Activated CD4-positive, alpha-beta memory T cell treated with anti-CD3 and anti-CD28 coated beads, Interleukin-2, amount 10 ng/mL, durations not matched to agents 7 days and 5 days (primary cell): ENCODE measurements at places on chromosomes 5 and 9.

- DNase-seq, result peak; percentile 25
Observed at GRCh38 chr5:115379622-115380344, 83.3 kb upstream of the CCDC112 start.

- no peak for DNase-seq
Observed at GRCh38 chr5:120638449-120638848, 174.3 kb downstream of the PRR16 start.

- DNase-seq, result no peak
Observed at GRCh38 chr9:91001146-91001611, 199.6 kb downstream of the SYK start.

GRCh38 chr9:98902516-98902915 lies 41.2 kb upstream of the COL15A1 start:
- DNase-seq, result no peak

DNA sequence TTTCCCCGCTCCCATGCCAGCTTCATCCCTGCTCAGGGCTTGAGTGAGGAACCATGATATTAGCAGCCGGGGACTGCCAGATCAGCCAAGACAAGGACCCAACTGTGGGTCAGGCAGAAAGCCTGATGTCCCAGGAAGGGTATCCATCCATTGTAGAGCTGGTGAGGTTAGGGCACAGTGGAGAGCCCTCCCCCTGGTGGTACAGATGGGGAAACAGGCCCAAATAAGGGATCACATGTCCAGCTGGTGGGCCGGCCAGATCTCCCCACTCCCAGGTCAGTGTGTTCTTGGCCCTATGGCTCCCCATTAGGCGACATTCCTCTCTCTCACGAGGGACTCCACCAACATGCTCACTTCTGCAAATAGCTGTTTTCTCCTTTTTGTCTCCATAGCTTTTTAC lies 9.0 kb downstream of the CDX1 start:
- no peak for DNase-seq

DNA sequence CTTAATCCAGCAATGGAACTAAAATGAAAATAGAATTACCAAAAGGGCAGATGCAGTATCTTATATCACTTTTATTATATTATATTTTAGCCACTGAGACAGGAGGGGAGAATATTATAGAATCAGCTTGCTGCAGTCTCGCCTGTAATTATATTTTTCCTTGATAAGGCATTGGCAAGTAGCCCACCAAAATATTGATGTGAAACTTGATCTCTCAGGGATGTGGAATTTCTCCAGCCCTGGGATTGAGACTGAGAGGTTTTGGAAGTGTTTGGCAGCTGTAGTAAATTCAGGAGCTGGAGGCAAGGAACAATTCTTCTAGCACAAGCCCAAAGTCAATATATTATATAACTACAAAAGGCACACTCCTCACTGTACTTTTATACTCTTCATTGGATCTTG lies 142.1 kb upstream of the ADAMTSL1 start:
- DNase-seq, result no peak

DNA sequence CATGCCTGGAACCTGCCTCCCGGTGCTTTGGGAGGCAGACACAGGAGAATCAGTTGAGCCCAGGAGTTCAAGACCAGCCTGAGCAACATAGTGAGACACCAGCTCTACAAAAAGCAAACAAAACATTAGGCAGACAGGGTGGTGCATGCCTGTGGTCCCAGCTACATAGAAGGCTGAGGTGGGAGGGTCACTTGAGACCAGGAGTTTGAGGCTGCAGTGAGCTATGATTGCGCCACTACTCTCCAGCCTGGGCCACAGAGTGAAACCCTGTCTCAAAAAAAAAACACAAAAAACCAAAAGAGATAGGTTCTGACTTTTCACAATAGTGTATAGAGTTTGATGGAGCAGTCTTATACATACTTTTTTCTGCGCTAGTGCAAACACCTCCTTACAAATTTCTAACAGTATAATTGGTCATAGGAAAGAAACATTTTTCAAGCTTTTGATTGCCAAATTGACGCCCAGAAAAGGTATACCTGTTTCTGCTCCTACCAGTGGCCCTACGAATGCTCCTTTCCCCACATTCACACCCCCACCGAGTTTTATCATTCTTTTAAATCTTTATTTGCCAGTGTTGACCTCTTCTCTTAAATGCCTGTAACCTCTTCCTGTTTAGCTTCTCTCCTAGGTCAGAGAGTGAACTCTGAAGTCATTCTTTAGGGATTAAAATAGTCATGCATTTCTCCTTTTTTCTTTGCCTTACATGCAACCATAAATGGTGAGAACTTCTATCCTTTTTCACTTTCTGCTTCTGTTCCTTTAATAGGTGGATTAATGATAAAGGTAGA lies 7.5 kb downstream of the DOCK8 start:
- DNase-seq, result peak; percentile 59

DNA sequence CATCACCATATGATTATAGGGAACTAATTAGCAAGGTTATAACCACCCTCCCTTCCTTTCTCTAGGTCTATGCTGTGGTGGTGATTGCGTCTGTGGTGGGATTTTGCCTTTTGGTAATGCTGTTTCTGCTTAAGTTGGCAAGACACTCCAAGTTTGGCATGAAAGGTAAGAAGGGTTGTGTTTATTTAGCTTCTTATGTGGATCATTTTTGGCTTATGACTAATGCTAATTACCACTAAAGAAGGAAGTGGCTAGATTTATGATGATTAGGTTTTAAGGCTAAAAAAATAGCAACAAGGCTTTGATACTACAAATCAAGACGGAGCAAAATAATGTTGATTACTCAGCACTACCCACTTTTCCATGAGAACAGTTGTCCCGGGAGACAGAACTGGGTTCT lies 82.4 kb downstream of the NTRK2 start:
- peak; percentile 44 for DNase-seq

- no peak for DNase-seq
Observed at GRCh38 chr9:98971168-98971914, 27.6 kb downstream of the COL15A1 start.

DNA sequence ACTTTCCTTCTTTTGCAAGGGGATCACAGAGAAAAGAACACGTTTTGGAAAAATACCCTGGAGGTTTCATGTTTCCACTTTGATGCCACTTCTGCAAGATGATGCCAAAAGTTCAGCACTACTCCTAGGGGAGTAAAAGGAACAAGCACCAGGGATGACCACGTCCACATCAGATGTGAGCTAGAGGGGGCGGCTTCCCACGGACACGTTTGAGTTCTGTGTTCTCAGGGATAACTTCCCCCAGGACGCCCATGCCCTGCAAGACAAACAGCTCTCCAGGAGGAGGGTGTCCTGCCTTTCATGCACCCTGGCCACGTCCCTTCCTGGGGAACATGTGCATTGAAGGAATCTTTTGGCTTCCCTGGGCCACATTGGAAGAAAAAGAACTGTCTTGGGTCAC lies 66.6 kb upstream of the TRIO start:
- DNase-seq, result no peak

DNA sequence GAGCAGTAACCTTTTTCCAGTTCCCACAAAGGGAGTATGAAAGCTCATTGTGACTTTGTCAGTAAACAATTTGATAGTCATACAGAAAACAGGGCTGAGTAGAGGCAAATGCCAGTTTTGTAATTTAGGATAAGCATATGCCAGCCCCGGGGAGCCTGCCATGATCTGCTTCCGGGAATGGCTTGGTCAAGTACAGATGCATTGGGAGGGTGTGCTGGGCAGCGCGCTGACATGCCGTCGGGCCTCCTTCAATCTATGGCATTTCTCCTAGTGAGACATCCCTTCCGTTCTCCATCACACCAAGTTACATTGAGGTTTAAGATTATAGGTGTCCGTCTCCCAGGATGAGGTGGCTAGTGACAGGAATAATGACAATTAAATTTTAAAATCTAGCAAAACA lies 48.6 kb downstream of the GNA14 start:
- DNase-seq, result no peak

DNA sequence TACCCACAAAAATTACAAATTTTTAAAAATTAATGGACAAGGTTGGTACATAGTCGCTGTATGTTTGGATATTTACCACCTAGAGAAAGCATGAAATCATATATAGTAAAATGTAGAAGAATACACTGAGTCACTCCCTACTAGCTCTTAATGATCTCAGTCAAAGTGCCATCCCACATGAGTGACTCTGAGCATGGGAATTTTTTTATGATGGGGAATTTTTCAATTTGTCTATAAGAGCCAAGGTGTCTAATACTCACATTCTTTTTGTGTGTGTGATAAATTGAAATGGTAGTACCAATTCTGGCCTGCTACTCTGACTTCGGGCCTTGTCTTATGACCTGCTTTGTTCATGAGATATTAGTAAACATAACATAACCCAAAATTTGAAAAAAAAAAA lies 483.2 kb downstream of the CDH10 start:
- DNase-seq, result no peak

DNA sequence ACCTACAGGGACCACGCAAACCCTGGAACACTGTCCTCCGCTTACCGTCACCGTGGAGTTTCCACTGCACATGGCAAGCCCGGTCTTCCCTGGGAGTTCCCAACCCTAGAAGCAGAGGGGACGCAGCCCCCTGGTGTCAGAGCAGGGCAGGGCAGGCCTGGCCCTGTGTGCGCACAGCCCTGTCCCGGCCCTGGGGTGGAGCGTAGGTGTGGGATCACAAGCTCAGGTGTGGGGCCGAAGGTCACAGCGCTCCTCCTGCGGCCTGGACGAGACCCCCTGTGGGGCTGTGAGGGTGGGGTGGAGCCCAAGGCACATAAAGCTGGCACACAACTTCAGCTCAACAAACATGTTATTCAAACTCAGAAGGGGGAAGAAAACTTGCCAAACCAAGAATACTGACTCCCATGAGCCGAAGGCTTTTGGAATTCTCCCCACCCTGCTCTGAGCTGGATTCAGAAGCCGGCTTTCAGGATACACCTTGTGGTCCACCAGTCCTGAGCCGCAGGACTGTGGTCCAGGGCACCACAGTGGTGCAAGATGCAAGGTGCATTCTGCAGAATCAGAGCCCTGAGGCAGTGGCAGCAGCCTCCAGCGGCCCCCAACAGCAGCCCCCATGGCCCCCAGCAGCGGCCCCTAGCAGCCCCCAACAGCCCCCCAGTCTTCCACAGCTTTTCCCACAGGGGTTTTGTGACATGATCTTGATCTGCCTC lies 11.8 kb upstream of the EXOC3 start:
- DNase-seq, result peak; percentile 48

DNA sequence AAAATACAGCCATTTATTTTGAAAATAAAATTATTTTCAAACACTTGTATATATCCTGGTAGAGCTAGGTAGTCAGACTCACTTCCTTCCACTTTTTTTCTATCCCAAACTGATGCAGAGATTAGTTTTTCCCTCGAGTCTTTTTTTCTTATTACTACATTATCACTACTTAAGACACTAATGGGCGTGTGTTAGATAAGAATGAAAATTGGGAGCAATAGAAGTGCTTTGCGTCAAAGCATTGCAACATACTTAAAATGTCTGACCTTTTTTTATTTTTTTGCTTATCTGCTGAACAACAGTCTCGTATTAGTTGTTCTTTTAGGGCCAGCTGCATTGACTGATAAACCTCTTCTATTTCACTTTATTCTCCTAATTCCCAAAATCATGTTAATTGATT lies 1278.7 kb downstream of the CDH12 start:
- DNase-seq, result no peak

GRCh38 chr5:26883375-26883774 lies 155.0 kb downstream of the CDH9 start:
- DNase-seq, result no peak

GRCh38 chr9:38431116-38431515 lies 6.9 kb upstream of the IGFBPL1 start:
- no peak for DNase-seq

- no peak for DNase-seq
Observed at GRCh38 chr9:18910916-18911315, 122.1 kb downstream of the SAXO1 start.

GRCh38 chr5:124650147-124650561 lies 96.3 kb downstream of the ZNF608 start:
- DNase-seq, result no peak

GRCh38 chr5:96720408-96720807 lies 58.2 kb downstream of the CAST start:
- no peak for DNase-seq

- no peak for DNase-seq
Observed at GRCh38 chr9:105065098-105066088, 137.4 kb upstream of the ABCA1 start.

DNA sequence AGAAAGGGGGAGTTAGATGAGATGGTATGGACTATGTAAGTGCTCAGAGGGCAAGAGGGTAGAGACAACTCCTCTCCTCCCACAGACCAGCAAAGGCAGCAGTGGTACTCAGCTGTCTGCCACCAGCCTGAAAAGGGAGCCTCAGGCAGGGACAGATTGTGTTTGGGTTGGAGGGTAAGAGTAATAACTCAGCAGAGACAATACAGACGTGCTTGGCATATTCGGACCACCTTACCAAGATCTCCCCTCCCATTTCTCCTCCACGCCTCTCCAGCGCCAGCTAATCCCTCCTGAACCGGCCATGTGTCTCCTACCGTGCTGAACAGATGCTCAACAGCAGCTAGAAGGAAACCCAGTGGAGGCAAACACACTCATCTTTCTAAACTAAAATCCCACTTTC lies 180.8 kb downstream of the ASTN2 start:
- no peak for DNase-seq

GRCh38 chr5:41686767-41687166 lies 176.4 kb upstream of the PLCXD3 start:
- DNase-seq, result no peak

DNA sequence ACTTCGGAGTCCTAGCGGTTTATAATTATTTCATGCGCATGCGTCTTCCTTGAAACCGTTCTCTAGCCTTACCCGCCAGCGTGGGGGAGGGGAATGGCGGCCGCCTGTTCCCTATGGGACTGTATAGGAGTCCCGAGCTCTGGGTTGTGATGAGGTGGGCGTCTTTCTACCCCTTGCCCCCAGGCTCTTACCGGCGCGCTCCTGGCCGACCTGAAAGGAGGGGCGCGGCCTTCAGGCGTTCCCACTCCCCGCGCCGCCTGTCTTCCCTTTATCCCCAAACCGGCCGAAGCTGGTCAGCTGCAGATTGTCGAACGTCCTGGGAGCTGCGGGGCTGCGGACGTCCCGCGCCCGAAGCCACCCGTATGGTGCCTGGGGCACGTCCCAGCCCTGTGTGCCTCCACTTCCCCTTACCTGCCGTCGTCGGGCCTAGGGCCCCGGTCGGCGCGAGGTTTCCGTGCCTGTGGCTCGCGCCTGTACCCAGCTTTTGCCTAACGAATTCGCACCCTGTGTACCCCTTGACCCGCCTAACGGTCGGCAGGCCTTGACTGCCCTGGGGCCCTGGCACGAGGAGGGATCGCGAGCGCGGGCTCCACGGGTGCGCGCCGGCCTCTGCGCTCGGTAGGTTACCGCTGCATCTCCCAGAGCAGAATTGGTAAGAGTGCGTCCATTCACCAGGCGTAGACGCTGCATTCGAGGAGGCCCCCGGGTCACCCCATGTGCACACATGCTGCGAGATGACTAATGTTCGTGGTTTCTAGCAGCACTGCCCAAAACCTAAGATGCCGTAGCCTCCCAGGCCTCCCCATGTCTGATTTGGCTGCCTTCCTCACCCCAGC lies 653 bp upstream of the HNRNPH1 start:
- DNase-seq, result peak; percentile 68

- DNase-seq, result no peak
Observed at GRCh38 chr9:68931821-68932220, 82.1 kb downstream of the PRKACG start.
